Left lung (tissue), 14 donors: ENCODE measurements at places on chromosomes 11 and 22. TPM values are rescaled to one million over a fixed set of nuclear protein-coding genes. Genes with fewer than 3 reads are reported as not detected.

RANBP1 gene
- 144 TPM for polyA plus RNA-seq

MAP6 gene
- polyA plus RNA-seq, result 8.9 TPM

HIKESHI gene
- 67.2 TPM for polyA plus RNA-seq

TMA7B gene
- polyA plus RNA-seq, result 0.32 TPM

DRG1 gene
- polyA plus RNA-seq, result 69.3 TPM

- H3K27ac ChIP-seq, result no peak overlapping the region
- H3K36me3 ChIP-seq, result no peaks in the 10 kb centered on the region
- H3K27me3 ChIP-seq, result no peaks in the 10 kb centered on the region
- H3K4me3 ChIP-seq, result no peak overlapping the region
- DNase-seq, result no peak
These were observed 23.8 kb upstream of the IGSF22 start for GRCh38 chr11:18749681-18750319.

- H3K4me1 ChIP-seq, result peaks cover 15% of the 10 kb centered on the region
- no peaks in the 10 kb centered on the region for H3K36me3 ChIP-seq
- DNase-seq, result no peak
- no peaks in the 10 kb centered on the region for H3K27me3 ChIP-seq
- H3K27ac ChIP-seq, result no peak overlapping the region
These were observed 81.4 kb upstream of the AKIP1 start for GRCh38 chr11:8829556-8829955.

- H3K27ac ChIP-seq, result peak overlapping the region; percentile 19
- H3K27me3 ChIP-seq, result no peaks in the 10 kb centered on the region
- H3K4me3 ChIP-seq, result no peak overlapping the region
- H3K36me3 ChIP-seq, result no peaks in the 10 kb centered on the region
- peaks cover 7% of the 10 kb centered on the region for H3K4me1 ChIP-seq
- DNase-seq, result no peak
These were observed 35.7 kb downstream of the SFI1 start for GRCh38 chr22:31532060-31532459.

DNA sequence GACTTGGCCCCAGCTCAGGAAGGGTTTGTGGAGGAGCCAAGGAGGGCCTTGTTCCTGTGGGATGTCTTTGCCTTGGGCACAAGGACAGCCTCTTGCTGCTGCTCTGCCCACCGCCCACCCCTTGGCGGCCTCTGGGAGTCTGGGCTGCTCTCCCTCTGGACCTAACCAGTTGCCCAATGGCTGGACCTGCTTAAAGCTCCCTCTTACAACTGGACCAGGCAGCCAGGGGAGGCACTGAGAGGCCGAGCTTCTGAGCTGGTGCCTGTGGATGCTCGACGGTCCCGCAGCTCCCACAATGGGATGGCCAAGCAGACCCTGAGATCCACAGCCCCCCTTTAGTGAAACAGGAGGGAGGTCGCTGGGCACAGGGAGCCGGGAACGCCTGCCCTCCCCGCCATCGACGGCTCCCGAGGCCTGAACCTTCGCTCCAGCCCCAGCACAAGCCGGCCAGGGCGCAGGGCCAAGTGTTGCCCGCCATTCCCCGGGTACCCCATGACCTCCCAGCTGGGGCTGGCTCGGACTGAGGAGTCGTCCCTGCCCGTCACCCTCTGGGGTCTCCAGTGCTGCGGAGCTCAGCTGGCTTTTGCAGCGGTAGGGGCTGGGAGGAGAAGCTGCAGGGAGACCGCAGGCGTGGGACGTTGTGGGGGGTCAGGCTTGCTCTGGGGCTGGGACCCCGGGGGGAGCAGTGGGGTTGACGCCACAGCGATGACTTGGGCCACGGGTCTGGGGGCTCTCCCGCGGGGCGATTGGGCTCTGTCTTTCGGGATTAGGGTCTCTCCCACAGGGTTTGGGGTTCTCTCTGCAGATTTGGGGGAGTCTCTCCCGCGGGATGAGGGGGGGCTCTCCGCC lies 584 bp upstream of the GAL start:
- peaks cover 16% of the 10 kb centered on the region for H3K4me1 ChIP-seq
- H3K27ac ChIP-seq, result no peak overlapping the region
- no peaks in the 10 kb centered on the region for H3K36me3 ChIP-seq
- H3K27me3 ChIP-seq, result peaks cover 65% of the 10 kb centered on the region
